ENCODE measurements at places on chromosomes 5 and 9.

DNA sequence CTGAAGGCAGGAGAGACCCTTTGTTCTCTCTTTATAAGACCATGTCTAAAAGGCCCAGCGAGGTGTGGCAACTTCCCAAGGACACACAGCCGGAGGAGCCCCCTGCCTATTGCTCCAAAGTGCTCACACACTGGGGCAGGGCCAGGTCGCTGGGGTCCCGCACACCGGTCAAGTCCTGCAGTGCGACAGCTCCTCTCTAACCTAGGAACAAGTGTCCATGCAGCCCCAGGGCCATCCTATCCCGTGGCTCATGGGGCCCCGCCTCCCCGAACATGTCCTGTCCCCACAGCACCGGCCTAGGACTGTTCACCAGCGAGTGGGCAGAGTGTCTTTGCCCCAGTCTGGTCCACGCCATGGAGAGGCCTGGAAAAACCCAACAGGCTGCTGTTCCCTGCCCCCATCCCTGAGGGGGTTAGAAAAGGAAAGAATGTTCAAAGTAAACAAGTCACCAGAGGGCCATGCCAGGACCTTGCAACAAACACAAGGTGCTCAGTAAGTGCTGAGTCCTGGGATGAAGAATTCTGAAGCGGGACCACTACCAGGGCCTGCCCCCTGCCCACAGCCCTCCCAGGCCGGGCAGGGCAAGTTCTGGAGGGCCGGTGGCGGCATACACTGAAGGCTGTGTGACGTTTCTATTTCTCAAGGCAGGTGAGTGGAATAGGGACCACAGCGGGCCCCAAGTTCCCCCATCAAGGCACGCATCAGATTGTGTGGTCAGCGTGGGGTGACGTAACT is 938 bp downstream of the NINJ1 start:
- no peak for DNase-seq

DNA sequence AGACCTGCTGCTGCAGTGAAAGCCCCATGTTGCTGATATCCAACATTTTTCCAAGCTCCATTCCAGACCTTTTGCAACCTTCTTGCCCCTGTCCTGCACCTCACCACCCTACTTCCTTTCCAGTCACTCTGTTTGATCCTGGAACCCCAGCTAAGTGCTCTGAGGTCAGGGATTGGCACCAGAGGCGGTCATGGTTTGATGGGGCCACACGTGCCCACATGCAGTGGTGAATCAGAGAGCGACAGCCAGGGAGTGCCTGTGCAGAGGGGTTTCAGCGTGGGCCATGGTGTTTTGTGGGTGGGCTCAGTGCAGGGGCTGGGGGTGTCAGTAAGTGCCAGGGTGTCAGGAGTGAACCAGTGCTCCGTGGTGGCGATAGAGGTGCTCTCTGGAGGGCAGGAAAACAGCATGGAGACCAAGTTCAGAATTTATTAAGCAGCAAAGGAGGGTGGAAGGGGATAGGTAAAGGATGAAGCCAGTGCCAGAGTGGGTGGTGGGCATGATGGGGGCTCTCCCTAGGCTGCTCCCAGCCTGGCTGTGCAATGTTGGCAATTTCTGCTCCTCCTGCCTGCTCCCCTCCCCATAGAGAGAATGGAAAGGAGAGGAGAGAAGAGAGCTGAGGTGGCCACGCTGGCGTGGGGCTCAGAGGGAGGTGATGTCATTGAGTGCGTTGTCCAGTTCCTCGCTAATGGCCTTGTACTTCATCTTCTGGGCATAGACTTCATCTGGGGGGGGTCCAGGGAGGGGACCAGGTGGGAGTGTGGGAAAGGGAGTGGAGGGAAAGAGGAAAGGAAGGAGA is 7.0 kb downstream of the TPM2 start:
- DNase-seq, result no peak

GRCh38 chr5:78690253-78690972 is 41.8 kb upstream of the LHFPL2 start:
- DNase-seq, result no peak

DNA sequence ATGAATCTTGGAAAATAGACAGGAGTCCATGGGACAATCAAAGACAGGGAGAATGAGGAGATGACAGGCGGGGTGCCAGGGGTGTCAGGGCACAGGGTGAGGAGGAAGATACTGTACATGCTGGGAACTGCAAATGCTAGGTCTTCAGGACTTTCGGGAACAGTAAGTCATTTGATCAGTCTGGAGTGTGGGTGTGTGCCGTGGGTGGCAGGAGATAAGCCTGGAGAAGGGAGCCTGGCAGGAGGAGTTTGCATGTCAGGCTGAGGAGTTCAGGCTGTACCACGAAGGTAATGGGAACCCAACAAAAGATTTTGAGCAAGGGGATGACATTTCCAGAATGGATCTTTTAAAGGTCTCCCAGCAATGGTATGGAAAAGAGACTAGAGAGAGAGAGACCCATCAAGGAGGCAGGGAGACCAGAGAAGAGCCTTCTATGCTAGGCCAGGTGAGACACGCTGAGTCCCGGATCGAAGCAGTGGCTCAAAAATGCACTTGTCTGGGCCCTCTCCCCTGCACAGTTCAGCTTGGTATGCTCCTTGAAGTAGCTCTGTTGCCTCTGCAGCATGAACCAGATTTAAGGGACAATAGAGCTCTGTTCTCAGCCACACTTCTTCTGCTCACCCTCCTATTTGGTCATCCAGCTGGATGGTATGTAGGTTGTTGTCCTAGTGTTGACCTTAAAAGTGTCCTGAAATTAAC is 77.0 kb upstream of the FER start:
- no peak for DNase-seq

- DNase-seq, result no peak
Observed at GRCh38 chr9:95211028-95211427, 106.5 kb downstream of the FANCC start.

GRCh38 chr5:177604116-177604521 is 4.2 kb downstream of the B4GALT7 start:
- no peak for DNase-seq

DNA sequence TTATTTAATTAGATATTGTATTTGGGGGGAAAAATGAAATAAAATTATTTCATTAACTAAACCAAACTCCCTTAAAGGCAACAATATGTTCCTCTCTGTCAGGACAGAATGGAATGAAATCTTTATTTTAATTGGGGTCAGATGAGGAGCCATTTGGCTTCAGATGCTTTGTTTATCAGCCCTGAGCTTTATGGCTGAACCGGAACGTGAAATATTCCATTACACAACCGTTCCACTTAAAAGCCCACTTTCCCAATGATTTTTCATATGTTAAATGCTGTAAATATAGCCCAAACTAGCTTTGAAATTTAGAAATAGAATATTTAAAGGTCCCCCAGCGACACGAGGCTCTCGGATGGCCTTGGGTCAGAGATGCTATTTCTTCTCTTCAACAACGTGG is 149.5 kb downstream of the CRB2 start:
- no peak for DNase-seq

DNA sequence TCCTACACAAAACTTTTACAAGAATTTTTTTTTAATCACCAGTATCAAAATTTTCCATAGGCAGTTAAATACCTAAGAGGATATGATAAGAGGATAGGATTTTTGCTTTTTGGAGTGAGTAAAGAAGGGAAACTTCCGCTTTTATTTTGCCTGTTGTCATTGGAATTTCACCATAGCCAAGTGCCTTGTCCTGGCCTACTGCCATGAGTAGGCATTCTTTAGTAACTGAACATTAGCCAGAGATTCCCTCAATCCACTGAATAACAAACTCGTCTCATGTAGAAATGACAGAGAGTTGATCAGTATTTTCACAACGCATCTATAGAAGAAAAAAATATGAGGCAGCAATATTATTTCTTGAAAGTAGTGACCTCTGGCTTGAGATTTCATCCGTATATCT is 289.6 kb upstream of the ADAMTSL1 start:
- DNase-seq, result no peak

DNA sequence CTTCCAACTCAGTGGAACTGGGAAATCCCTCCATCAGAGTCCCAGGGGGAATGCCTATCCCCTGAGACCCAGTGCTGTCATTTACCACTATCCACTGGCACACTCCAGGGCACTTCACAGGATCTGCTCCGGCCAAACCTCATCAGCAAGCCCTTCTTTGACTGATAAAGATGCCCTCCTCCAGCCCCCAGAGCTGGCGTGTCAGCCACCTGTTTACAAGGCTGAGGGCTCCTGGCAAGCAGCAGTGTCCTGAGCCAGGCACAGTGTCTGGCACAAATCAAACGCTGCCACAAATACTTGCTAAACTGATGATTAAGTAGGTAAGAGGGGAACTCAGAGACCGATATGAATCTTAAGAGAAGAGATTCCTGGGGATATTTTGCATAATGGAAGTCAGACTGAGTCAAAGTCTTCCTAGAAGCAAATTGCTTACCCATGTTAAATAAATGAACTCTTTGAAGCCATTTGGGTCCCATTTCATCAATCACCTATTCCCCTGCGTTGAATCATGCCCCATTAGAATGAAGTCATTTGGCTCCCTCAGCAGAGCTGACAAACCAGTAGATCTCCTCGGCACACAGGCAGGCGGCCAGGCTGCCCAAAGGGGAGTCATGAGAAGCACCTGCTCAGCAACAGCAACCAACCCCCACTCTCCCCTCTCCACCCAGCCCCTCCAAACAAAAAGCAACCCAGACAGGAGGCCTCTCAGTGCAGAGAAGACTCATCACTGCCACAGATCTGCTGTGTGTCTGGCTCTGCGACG is 97.4 kb downstream of the CDK5RAP2 start:
- DNase-seq, result no peak

- DNase-seq, result no peak
Observed at GRCh38 chr9:79664375-79664831, 92.6 kb downstream of the TLE4 start.

DNA sequence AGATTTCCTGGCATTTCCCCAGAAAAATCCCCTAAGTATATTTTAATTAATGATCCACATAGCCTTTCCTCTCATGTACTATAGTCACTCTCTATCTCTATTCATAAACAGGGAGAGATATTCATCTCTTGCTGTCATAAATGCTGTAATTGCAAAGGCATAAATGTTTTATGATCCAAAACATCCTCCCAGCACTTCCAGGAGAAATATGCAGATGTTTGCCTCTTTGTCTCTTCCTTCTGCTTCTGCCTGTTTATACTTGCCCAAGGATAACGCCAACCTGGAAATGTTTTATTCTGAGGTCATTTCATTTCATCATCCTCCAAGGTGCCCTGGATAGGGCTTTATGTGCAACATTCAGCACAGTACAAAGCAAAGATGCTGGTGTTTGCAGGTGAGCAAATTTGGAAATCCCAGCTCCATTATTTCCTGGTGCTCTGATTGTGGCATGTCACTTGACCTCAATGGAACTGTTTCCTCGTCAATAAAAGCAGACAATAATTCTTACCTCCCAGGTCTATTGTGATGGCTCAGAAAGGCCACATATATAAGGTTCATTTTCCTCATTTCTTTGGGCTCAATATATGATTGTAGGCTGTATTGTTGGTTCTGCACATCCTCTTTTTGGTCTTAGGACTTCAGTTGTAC is 6.9 kb downstream of the TNFSF15 start:
- DNase-seq, result no peak

- DNase-seq, result no peak
Observed at GRCh38 chr5:173243831-173244305, 8.9 kb upstream of the NKX2-5 start.

GRCh38 chr5:72448368-72448767 is 58.8 kb downstream of the ZNF366 start:
- DNase-seq, result no peak

DNA sequence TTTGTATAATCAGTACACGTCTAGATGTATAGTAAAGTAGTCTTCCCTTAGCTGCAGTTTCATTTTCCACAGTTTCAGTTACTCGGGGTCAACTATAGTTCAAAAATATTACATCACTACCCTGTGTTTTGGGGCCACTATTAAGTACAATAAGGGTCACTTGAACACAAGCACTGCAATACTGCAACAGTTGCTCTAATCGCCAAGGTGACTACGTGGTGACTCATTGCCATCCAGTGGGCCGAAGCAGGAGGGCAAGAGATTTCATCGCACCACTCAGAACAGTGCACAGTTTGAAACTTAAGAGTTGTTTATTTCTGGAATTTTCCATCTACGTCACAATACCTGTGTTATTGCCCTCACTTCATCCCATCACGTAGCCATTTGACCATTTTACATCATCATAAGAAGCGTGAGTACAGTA is at the start of gene ARL14EPL:
Gene ARL14EPL, plus strand, starts transcription at position 379 of the 424 bp plus-strand sequence. CDS start 18,994 bp downstream, outside the sequence.
- no peak for DNase-seq

DNA sequence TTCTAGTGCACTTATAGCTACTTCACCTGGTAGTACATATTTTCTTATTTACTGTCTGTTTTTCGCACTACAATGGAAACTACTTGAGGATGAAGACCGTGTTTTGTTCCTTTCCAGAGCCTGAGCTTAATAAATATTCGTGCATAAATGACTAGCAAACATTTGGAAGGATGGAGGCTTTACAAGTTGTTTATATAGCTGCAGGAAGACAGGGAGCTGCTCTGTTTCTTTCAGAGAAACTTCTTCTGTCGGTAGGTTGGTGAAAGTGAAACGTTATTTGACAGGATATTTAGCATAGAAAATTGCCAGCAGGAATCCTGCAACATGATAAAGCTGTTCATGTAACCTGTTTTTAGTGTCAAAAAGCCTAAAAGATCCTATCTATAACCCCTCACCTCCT is 210.6 kb downstream of the PCSK5 start:
- no peak for DNase-seq

DNA sequence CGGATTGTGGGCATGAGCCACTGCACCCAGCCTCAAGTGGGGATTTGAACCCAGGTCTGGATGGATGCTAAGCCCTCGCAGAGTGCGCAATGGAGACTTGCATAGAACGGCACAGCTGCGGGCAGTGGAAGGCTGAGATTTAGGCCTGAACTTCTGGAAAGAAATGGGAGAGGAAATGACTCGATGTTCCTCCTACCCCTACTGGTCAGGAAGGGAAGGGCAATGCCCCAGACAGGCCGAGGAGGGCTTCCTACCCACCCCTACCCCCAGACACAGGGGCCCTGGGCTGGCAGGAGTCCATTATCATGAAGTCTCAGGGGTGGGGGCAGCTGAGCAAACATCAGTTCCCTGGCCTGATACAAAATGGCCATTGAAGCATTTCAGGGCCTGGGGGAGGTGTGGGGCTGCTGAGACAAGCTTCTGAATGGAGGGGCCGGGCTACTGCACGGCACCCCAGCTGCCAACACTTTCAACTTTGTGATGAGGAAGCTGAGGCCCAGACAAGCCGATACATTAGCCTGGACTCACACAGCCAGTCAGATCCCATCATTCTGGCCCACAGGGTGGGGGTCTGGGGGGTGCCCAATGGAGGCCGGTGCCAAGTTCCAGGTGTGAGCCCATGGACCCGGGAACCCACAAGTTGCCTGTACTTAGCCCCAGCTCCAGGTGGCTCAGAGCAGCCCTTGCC is 13.5 kb upstream of the WDR38 start:
- DNase-seq, result no peak

Data from esophagus squamous epithelium (tissue), 5 donors.